ENCODE measurements at places on chromosomes 2 and 18.

DNA sequence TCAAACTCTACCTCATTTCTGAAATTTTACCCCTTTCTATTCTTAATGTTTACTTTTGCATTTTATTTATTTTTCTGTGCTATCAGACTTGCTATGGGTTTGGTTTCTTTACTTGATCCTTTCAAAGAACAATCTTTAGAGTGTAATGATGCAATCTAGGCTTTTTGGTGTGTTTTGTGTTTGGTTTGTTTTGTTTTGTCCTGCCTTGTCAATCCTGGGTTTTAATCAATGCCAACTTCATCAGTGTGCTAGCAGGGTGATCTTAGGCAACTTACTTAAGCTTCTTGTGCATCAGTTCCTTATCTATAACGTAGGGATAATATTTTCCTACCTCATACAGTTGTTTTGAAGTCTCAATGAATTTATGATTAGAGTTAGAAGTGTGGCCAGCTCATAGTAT is 350.4 kb downstream of the NR4A2 start:
- no peak for DNase-seq

GRCh38 chr2:43676322-43677050 is at the start of gene C1GALT1C1L:
Gene C1GALT1C1L, minus strand, starts transcription at chr2:43676429. Its CDS starts 107 bp downstream, at chr2:43676322.
- DNase-seq, result peak; percentile 3

GRCh38 chr18:65748321-65748720 is 2.5 kb upstream of the CDH7 start:
- no peak for DNase-seq

DNA sequence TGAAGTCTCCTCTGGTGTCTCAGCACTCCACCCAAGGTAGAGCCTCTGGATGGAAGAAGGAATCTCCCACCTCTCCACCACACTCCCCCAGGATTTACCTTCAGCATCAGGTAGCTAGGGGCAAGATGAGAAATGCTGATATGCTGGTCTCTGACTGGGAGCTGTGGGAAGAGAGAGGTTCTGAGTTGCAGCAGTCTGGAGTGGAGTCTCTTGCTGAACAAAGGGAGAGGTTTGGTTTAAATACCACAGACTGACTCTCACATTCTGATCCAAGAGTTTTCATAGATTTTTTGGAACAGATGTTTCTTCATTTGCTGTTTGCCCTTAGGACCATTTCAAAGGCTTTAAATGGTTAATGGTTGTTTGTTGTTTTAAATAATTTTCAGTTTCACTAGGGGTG is 1.1 kb upstream of the CFLAR start:
- DNase-seq, result no peak

DNA sequence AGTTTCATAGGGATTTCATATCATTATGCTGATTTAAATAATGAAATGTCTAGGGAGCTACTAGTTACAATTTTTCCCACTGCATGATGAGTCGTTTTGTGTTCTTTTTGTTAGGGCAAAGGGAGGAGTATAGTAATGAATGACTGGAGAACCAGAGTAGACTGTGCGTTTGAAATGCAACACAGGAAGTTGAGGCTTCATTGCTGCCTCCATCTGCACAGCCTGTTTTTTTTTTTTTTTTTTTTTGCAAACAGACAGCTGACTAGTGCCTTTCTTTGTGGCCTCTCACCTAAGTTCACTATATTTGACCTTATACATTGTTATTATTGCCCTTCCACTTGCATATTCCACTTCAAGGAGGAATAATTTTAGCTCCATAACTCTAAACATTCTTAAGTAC is 286.7 kb upstream of the LRRTM1 start:
- no peak for DNase-seq

DNA sequence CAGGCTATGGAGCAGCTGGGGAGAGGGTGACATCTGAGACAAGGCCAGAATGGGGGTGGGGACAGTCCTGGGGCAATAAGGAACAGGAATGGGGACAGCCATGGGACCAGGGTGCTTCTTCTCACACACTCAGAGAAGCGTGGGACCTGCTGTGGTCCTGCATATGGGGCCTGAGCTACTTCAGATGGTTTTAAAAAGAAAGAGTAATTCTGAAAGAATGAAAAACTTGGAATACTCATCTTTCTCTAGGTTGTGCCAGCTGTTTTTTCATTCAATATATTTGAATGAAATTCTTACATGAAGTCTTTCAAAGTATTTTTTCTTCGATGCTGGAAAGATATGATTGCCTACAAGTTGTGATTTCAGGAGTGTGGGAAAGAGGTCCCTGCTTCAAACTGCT is 227.5 kb upstream of the APCDD1 start:
- no peak for DNase-seq

GRCh38 chr2:26185304-26185928 is 12.5 kb downstream of the GAREM2 start:
- no peak for DNase-seq

GRCh38 chr2:17059458-17059857 is 393.8 kb upstream of the CYRIA start:
- DNase-seq, result no peak

DNA sequence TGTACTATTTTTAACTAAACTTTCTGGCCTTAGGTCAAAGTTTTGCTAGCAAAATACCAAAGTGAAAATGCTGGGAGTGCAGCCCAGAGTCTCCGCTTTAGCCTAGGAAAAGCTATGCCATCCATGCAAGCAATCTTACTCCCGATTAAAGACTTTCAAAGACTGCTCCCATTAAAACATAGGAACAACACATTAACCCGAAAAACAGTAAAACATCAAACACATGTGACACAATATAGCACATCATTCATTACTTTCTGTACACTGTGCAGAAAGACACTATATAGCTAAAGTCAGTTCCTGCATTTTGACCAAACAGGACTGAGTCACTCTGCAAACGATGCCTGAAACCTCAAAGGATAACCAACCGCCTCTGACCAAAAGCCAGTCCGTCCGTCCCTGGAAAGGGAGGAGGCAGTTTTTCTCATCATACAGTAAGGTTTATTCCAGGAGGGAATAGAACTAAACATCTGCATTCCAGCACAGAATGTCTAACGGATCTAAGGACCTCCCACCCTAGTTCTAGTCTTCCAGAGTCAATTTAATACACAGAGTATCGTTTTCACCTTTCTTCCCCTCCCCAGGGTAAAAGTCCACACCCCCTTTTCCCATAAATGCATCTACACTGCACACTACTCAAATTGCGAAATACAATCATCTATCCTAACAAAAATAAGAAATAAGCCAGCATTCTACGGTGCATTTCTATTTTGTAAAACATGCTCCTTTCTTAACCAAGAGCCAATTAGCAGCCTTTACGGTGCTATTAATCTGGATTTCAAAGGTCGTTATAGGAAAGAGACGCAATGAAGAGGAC is 1.7 kb downstream of the ROCK2 start:
- DNase-seq, result no peak

- no peak for DNase-seq
Measured at GRCh38 chr2:78644854-78645253, 380.6 kb upstream of the REG3G start.

DNA sequence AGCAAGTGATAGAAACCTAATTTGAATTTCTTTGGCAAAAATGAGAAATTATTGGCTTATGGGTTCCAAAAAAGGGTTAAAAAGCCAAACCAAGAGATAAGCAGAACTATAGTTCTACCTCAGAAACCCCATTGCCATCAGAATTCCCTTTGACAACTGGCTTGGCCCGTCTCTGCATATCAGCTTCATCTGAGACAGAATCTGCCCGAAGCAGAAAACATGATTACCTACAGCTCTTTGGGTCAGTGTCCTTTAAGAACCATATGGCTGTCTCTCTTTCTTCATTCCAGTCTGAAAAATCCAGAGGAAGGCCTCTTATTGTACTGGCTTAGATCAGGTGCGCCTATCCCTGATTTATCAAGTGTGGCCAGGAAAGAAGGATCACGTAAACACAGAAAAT is 49.8 kb upstream of the AGPS start:
- DNase-seq, result no peak

GRCh38 chr2:150610670-150611279 is 123.3 kb upstream of the RND3 start:
- DNase-seq, result no peak

- no peak for DNase-seq
Measured at GRCh38 chr2:102141970-102142828, at the start of gene IL1R1. Gene IL1R1, plus strand, starts transcription at chr2:102142746. Its CDS starts 14,979 bp downstream, at chr2:102157725.

DNA sequence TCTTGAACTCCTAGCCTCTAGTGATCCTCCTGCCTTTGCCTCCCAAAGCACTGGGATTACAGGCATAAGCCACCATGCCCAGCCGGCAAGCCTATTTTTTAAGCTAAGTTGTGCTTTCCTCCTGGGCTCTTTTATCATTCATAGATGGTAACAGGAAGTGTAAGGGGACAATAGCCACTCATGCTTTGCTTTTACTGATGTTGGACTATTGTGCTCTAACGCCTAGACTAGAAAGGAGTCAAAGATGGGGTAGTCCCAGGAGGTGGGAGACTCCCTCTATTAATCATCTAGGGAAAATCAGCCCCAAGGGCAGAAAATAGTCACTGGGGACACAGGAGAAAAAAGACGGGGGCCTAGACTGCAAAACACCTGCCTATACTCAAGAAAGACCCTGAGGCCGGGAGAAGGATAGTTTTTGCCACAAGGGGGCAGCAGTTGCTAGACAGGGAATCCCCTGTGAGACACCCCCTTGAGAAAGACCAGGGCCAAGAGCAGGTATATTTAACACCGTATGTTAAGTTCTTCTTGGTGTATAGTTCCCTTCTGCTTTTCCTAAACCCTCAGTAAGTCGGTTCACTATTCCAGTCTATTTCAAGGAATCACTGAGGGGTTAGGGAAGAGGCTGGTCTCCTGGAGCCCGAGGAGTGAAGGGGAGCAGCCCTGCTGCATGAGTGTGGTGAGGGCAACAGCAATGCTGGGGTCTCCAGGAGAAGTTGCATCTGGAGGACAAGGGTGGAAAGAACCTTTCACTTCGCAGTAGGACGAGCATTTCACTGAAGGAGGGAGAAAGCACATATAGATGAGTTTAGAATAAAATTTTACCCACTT is 2.1 kb upstream of the CXCR1 start:
- peak; percentile 61 for DNase-seq

- no peak for DNase-seq
Measured at GRCh38 chr2:111162718-111163331, 42.1 kb downstream of the BCL2L11 start.

GRCh38 chr2:27729198-27729597 is 42.3 kb upstream of the MRPL33 start:
- no peak for DNase-seq

DNA sequence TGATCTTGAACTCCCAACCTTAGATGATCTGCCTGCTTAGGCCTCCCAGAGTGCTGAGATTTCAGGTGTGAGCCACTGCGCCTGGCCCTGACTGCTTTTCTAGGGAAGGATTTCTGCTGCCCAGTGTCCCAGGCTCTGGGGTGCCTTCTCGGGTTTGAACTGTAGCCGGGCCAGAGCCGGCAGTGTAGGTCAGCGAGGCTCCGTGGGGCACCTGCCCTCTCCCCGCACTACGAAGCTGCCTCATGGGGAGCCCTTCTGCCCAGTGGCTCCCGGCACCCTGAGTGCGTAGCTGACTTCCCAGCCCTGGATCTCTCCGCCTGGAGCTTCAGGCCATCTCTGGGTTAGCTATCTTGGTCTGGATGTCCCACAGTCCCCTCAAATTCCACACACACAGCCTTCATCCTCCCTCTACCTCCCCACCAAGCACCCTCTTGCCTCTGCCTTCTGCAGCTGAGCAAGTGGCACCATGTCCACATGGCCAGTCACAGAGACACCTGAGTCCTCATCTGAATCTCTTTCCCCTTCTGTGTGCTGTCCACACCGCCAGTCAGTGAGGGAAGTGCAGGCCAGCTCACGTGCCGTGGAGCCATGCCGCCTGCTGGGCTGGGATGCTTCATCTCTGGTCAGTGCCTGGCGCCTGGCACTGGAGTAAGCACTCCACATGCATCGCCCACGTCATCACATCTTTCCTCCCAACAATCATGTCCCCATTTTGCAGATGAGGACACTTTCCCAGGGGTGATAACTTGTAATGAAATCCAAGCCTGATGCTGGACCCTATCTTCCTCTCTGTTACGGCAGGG is 69.2 kb downstream of the EDAR start:
- DNase-seq, result no peak

DNA sequence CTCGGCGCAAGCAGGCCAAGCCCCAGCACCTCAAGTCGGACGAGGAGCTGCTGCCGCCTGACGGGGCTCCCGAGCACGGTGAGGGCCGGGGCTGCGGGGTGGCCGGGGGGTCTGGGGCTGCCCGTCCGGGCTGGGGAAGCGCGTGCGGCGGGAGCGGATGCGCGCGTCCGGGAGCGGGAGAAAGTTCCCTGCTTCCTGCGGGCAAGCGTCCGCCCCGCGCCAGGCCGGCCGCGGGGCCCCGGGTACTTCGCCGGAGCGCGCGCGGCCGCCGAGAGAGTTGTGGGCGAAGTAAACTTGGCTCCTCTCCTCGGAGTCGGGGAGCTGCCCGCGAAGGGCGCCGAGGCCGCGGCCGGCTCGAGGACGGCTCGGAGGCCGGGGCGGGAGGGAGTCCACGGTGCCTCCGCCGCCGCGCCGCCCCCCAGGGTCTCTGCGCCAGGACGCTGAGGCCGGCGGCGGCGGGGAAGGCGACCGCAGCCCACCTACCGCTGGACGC is 707 bp downstream of the SALL3 start:
- DNase-seq, result no peak
